Vagina (tissue), 2 donors: ENCODE measurements at places on chromosomes 16 and 17.

DNA sequence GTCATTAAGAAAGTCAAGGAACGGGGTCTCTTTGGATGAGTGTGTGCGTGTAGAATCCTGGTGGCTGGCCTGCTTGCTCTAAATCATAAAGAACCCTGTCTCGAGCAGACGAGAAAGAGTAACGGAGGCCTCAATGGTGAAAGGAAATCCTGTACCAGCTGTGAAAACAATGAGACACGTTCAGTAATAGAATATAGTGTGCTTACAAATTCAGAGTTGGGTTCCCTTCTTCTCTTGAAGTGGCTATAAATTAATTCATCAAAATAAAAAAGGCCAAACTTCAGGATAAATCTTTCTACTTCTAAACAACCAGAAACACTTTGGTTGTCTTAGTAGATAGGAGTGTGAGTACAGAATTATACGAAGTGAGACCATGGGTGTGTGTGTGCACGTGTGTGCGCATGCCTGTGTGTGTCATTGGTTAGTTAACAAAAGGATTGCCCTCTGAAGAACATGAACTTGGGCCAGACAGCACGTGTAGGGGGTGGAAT, 48.5 kb downstream of the WWOX start:
- no peak for DNase-seq

DNA sequence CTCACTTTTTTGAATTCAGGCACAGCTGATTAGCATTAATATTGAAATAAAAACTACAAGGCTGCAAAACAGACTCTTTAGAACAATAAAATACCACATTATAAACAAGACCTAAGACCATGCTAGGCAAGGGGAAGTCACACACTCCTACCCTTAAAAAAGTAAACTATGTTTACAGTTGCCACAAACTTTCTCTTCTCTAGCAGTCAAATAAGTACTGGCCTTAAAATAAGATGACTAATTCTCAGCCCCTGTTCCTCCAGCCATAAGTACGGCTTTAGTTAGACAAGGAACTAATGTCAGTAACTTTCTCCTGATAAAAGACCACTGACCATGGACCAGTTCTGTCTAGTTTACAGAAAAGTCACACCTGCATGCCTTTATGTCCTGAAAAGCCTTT, 19.5 kb upstream of the CPHXL start:
- DNase-seq = no peak

- no peak for DNase-seq
Measured at GRCh38 chr17:50848711-50849110, 13.3 kb downstream of the WFIKKN2 start.

DNA sequence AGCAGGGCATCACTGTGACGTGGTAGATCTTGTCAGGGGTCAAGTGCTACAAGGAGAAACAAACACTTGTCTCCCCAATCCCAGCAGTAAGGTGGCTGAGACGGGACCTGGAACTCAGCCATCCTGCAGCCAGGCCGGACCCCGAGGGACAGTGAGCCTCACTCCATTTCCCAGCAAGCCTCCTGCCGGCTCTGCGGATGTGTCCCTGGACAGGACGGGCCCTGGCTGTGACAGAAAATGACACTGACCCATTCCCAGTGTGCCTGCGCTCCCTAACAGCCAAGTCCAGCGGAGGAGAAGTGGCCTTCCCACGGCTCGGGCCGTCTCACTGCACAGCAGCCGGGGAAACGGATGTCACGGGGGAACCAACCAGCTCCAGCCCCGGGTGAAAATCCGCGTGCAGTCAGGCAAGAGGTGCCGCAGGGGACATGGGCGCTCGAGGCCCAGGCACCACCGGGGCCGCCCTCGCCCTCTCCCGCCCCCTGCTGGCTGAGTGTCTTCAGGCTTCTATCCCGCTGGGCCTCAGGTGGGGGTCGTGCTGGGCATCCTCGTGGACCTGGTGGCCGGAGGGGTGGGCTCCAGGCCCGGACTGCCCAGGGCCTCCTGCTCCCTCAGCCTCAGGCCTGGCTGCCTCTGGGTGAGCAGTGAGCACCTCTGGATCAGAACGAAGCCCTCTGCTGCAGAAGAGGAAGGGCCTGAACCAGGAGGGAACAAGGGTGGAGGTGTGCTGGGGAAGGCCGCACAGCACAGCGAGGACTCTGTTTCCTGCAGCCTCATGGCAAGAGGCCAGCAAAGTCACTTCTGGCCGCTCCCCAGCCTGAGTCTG, 6.7 kb downstream of the HAGHL start:
- DNase-seq = no peak

- DNase-seq = no peak
Measured at GRCh38 chr16:8251298-8251697, 339.0 kb downstream of the TMEM114 start.

GRCh38 chr16:57123974-57124674, 31.7 kb downstream of the CPNE2 start:
- no peak for DNase-seq

DNA sequence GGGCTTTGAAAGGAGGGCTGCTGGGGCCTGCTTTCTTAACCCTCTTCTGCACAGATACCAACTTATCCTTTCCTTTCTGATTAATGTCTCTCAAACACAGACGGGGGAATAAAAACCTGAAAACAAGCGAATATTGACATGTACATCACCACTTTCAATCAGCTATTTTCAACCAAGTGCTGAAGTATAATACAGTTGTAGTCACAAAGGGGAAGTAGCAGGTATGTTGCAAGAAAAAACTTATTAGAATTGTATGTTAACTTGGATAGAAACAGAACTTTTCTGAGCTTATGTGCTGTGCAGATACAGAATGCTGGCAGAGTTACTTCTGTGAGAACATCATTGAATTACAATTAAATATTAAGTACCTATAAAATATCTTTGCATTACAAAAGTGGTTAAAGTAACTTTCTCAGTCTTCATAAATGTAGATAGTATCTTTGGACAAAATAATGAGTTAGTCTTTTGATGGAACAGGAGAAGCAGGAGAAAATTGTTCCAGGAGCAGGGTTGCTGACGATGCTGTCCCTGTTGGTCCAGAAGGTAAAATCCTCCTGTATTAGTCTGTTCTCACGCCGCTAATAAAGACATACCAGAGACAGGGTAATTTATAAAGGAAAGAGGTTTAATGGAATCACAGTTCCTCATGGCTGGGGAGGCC, 59.5 kb downstream of the RPTOR start:
- no peak for DNase-seq

DNA sequence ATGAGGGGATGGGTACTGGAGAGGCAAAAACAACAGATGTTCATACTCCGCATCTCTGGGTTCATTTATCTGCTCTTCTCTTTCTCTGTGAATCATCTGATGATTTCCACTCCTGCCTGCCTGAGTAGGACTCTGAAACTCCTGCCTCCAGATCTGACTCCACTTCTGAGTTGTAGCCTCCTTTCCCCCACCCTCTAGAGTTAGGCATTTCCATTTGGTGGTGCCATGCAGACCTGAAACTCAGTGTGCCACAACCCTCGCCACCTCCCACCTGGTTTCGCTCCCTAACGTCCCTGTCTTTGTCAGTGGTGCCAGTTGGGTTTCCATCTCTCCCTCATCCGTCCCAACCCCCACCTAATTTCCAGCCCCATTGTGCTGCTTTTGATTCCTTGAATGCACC, 126.2 kb downstream of the PRKCB start:
- DNase-seq = peak; percentile 55

DNA sequence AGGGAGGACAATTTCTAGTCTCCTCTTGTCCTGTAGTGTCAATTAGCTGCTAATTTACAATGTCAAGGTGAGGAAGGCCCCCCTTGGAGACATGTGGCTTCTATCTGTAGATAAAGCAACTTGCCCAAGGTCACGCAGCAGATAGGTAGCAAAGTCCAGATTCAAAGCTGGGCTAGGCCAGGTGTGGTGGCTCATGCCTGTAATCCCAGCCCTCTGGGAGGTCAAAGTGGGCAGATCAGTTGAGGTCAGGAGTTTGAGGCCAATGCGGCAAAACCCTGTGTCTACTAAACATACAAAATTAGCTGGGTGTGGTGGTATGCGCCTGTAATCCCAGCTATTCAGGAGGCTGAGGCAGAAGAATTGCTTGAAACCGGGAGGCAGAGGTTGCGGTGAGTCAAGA, 11.1 kb downstream of the TRPV3 start:
- no peak for DNase-seq

- DNase-seq = no peak
Measured at GRCh38 chr16:66544016-66544757, 5.7 kb downstream of the TK2 start.

DNA sequence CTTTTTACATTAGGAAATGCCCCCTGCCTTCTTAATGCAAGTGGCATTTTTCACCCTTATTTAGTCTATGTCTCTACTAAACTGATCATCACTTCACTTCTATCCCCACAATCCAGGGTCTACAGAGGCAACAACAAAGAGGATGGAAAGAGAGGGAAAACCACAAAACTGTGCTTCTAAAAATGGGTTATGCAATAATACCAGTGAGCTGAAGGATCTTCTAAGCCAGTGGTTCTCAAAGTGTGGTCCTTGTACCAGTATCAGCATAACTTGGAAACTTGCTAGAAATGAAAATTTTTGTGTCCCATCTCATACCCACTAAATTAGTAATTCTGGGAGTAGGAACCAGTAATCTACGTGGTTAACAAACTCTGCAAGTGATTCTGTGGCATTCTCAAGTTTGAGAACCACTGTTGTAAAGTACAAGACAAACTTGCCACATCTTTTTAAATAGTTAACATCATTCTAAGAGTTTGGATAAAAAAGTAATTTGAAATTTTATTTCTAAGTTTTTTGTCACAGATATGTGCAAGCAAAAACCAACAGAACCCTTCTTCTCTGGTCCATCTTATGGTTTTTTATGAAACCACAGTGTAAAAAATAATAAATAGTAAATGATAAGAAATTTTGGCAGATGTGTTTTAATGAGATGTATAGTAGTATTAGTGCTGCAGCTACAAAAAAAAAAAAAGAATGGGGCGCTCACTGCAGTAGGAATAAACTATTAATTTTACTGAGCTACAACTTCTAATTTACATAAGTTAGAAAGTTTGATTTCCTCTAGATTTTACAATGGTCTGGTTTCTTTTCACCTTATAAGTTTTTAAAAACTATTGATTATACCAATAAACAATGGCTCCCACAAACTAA, 16.2 kb downstream of the CDC27 start:
- DNase-seq = no peak
